ENCODE measurements at places on chromosomes 3 and 15. TPM values are rescaled to one million over a fixed set of nuclear protein-coding genes. Genes with fewer than 3 reads are reported as not detected.
A peak's percentile ranks its signal among the peaks of the same experiment; 100 is the strongest.

The CISH gene
- 1.8 TPM for total RNA-seq

The WNT7A gene
- total RNA-seq: not detected

The GOLGA6L4 gene
- 6.2 TPM for total RNA-seq

The SLC22A13 gene
- 0.73 TPM for total RNA-seq

The CD86 gene
- total RNA-seq: 6.6 TPM

The CLDN18 gene
- 931 TPM for total RNA-seq

The TMC3 gene
- total RNA-seq: not detected

DNA sequence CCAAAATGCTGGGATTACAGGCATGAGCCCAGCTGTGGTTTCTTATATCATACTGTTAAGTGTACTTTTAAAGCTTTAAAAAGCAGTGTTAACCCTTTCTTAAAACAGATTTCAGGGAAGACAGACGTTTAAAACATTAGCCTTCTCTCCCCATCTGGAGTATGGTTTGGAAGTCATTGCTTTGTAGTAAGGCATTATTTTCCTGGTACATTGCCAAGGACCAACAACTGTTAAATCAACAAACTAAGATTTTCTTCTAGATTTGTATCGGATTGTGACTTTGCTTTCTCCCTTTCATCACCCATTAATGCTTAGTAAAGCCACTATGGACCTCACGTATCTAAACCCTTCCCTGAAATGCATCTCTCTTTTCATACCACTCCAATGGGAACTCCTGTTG is 50.5 kb downstream of the UBE2E1 start:
- H3K27me3 ChIP-seq: no peaks in the 10 kb centered on the region
- DNase-seq: no peak
- H3K36me3 ChIP-seq: peaks cover under 1% of the 10 kb centered on the region
- no peak overlapping the region for H3K27ac ChIP-seq

DNA sequence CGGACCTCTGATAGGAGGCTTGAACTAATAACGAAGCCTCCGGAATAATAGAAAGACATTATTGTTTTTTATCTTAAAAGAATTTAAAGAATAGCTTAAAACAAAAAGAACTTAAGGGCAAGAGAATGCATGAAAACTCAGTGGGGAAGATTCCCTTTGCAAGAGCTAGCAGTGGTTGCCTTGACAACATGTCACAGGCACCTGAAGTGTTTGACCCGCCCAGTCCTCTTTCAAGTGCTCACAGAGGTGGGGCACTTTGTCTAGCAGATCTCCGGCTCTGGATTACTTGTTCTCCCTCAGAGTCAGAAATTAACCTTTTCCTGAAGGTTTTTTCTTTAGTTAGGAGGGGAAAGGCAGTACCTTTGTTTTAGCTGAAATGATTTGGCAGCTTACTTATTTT is 37.8 kb downstream of the LARS2 start:
- DNase-seq: peak; percentile 68
- no peak overlapping the region for H3K4me3 ChIP-seq
- H3K4me1 ChIP-seq: no peaks in the 10 kb centered on the region
- peaks cover 30% of the 10 kb centered on the region for H3K36me3 ChIP-seq
- H3K27me3 ChIP-seq: no peaks in the 10 kb centered on the region
- no peak overlapping the region for H3K27ac ChIP-seq

DNA sequence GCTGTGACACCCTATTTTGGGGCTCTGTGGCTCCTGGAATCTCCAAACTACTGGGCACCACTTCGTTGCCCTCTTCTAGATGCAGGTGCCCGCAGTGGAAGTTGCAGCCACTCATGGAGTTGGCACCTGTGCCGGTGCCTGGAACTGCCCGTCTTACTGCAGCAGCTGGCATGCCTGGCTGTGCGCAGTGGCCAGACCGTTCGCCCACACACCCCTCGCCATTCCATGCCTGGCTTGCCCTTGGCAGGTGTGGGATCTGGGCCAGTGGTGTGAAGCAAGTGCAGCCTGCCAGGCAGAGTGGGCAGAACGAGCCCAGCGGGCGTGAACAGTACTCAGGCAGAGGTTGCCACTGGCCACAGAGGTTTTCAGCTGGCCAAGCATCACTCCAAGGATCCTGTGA is 1286.7 kb downstream of the ROBO1 start:
- H3K27ac ChIP-seq: no peak overlapping the region
- no peaks in the 10 kb centered on the region for H3K4me1 ChIP-seq
- DNase-seq: no peak
- no peaks in the 10 kb centered on the region for H3K27me3 ChIP-seq
- H3K36me3 ChIP-seq: no peaks in the 10 kb centered on the region
- no peak overlapping the region for H3K4me3 ChIP-seq

GRCh38 chr3:124351430-124352148 is 359.7 kb upstream of the ROPN1 start:
- H3K27ac ChIP-seq: no peak overlapping the region
- H3K4me1 ChIP-seq: no peaks in the 10 kb centered on the region
- no peaks in the 10 kb centered on the region for H3K27me3 ChIP-seq

GRCh38 chr3:107594870-107595269 is 72.1 kb downstream of the BBX start:
- no peak for DNase-seq
- no peak overlapping the region for H3K27ac ChIP-seq
- no peaks in the 10 kb centered on the region for H3K27me3 ChIP-seq
- peaks cover 10% of the 10 kb centered on the region for H3K4me1 ChIP-seq
- H3K4me3 ChIP-seq: no peak overlapping the region

- H3K36me3 ChIP-seq: no peaks in the 10 kb centered on the region
- DNase-seq: no peak
- H3K27ac ChIP-seq: no peak overlapping the region
- no peaks in the 10 kb centered on the region for H3K27me3 ChIP-seq
- H3K4me1 ChIP-seq: peaks cover 13% of the 10 kb centered on the region
- H3K4me3 ChIP-seq: no peak overlapping the region
Measured at GRCh38 chr3:46065750-46066256, 38.5 kb upstream of the XCR1 start.

DNA sequence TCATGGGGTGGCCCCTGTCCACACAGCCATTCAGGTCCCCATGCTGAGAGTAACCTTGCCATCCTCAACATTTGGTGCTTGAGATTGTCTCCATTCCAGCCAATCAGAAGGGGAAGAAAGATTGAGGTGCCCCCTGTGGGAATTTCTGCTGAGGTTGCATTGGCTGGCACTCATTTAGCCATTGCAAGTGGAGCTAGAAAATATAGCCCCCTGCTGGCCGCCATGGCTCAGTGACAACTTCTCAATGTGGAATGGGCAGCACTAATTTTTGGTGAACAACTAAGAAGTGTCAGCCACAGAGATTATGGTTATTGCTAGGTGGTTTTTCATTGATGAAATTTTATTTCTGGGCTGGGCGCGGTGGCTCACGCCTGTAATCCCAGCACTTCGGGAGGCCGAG is 22.0 kb downstream of the COL6A6 start:
- peak; percentile 39 for DNase-seq
- H3K4me3 ChIP-seq: no peak overlapping the region
- no peak overlapping the region for H3K27ac ChIP-seq
- no peaks in the 10 kb centered on the region for H3K4me1 ChIP-seq

DNA sequence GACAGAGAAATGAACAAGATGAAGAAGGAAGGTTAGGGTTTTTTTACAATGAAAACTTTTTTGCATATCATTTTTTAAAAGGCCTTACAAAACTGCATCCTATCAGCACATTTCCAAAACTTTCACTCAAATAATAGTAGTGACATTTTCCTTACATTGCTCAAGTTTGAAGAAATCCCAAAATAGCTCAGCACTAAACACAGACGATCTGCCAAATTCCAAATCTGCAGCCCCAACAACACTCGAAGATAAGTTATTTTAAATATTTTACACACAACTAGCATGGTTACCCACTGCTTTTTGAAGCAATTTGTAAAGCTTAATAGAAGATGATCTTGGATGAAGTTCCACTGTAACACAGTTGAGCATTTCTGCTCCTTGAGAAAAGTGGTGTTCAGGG is 535.6 kb upstream of the ALCAM start:
- no peaks in the 10 kb centered on the region for H3K36me3 ChIP-seq
- peak; percentile 35 for DNase-seq
- no peak overlapping the region for H3K27ac ChIP-seq
- H3K4me3 ChIP-seq: no peak overlapping the region

DNA sequence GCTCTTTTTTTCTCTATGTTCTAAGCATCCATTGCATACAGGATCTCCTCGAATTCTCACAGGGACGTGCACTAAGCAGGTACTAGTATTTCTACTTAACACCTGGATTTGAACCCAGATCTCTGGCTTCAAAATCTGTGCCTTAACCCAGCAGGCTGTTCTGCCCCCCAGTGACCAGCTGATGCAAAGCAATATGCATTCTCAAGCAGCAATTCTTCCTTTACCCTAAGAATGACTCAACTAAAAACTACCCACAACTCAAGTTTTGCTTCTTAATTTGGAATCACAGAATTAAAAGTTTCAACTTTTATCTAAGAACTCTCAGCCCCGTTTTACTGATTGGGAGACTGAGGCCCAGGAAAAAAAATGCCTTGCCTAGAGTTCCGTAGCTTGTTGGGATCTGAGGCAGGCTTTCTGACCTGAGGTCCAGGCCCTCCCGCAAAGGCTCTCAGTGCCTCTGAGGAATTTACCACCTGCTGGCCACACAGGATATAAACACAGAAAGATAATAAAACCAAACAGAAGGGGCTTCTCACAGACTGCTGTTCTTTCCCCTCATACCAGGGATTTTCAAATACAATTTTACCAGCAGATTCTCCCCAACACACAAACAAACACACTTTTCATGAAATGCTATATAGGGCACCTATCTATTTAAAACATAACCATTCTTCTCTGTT is 115.4 kb upstream of the RAD18 start:
- no peak overlapping the region for H3K4me3 ChIP-seq
- H3K36me3 ChIP-seq: no peaks in the 10 kb centered on the region
- DNase-seq: no peak
- H3K27me3 ChIP-seq: no peaks in the 10 kb centered on the region
- no peak overlapping the region for H3K27ac ChIP-seq
- no peaks in the 10 kb centered on the region for H3K4me1 ChIP-seq

GRCh38 chr3:143865302-143865701 is 17.0 kb upstream of the SLC9A9 start:
- H3K27me3 ChIP-seq: no peaks in the 10 kb centered on the region
- H3K36me3 ChIP-seq: no peaks in the 10 kb centered on the region
- H3K4me3 ChIP-seq: no peak overlapping the region
- no peak for DNase-seq
- H3K4me1 ChIP-seq: no peaks in the 10 kb centered on the region
- H3K27ac ChIP-seq: no peak overlapping the region

- H3K27me3 ChIP-seq: no peaks in the 10 kb centered on the region
- H3K4me1 ChIP-seq: no peaks in the 10 kb centered on the region
Measured at GRCh38 chr3:22765679-22766078, 437.4 kb upstream of the UBE2E2 start.

GRCh38 chr15:56786966-56787365 is 53.7 kb upstream of the ZNF280D start:
- DNase-seq: no peak
- no peaks in the 10 kb centered on the region for H3K36me3 ChIP-seq
- no peaks in the 10 kb centered on the region for H3K27me3 ChIP-seq

DNA sequence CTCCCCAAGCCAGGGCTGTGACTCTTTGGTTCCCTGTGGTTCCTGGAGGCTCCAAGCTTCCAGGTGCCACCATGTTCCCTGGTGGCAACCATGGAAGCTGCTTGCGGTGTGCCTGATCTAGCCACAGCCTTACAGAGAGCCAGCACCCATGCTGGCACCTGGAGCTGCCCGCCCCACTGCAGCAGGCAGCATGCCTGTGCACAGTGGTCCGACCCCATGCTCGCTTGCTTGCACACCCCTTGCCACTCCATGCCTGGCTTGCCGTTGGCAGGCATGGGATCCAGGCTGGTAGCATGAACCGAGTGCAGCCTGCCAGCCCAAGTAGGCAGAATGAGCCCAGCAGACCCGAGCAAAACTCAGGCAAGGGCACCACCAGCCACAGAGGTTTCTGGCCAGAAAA is 53.9 kb downstream of the SLMAP start:
- H3K27ac ChIP-seq: no peak overlapping the region
- no peak overlapping the region for H3K4me3 ChIP-seq
- H3K27me3 ChIP-seq: no peaks in the 10 kb centered on the region
- H3K36me3 ChIP-seq: no peaks in the 10 kb centered on the region
- no peaks in the 10 kb centered on the region for H3K4me1 ChIP-seq

DNA sequence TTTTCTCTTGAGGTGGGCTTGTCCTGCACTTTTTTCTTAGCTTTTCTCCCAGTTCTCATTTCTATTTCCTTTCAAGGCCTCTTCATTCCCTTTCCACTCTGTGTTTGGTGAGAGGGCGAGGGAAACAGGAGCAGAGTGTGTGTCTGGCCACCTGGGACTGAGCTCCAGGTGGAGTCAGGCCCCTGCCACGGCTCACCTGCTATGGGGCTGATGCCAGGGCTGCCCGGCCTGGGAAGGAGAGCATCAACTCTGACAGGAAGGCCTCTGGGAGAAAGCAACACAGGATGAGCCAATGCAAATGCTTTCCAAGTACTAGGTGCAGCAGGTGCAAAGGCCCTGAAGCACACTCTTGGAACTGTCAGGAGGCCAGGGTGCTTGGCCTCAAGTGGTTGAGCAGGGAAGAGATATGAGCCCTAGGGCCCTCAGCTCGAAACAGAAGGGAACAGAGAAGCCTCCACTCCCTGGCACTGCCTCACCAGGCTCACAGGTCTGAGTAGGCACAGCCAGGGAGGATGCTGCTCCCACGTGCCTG is 27.3 kb upstream of the DUSP7 start:
- H3K4me3 ChIP-seq: no peak overlapping the region
- H3K36me3 ChIP-seq: no peaks in the 10 kb centered on the region
- no peaks in the 10 kb centered on the region for H3K27me3 ChIP-seq
- no peak for DNase-seq

DNA sequence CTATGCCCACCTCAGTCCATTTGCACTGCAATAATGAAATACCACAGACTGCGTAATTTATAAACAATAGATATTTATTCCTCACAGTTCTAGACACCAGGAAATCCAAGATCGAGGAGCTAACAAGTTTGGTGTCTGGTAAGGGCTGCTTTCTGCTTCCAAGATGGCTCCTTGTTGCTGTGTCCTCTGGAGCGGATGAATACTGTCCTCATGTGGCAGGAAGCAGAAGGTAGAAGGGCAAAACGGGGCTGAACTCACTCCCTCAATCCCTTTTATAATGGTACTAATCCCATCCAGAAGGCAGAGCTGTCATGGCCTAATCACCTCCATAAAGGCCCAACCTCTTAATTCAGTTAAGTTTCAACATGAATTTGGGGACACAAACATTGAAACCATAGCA is 75.3 kb downstream of the P2RY1 start:
- no peak overlapping the region for H3K4me3 ChIP-seq
- H3K27me3 ChIP-seq: no peaks in the 10 kb centered on the region
- H3K36me3 ChIP-seq: no peaks in the 10 kb centered on the region
- no peaks in the 10 kb centered on the region for H3K4me1 ChIP-seq
- peak; percentile 5 for DNase-seq

DNA sequence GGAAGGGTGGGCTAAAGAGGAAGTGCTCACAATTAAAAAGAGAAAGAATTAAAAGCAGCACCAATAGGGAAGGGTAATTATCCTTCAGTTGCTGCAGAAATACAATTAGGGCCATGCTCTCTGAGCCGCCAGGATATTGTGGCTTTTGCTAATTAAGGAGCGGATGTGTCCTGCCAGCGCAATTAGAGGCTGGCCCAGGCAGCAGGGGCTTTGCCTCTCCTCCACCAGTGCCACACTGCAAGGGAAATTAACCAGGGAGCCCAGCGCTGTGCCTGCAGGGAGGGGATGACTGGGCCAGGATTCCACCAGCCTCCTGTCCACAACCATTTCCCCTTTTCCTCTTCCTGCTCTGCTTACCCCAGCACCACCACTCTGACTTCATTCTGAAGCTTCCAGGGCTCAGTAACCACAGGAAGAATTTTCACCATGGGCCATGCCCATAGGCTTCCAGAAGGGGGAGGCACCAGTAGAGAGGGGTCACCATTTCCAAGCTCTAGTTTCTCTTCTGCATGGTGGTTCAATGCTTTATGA is 10.4 kb upstream of the AEN start:
- H3K36me3 ChIP-seq: no peaks in the 10 kb centered on the region
- no peak for DNase-seq
- H3K4me1 ChIP-seq: no peaks in the 10 kb centered on the region
- H3K27me3 ChIP-seq: peaks cover 46% of the 10 kb centered on the region
